ENCODE measurements at places on chromosomes 4 and X. TPM values are rescaled to one million over a fixed set of nuclear protein-coding genes. Genes with fewer than 3 reads are reported as not detected.

DNA sequence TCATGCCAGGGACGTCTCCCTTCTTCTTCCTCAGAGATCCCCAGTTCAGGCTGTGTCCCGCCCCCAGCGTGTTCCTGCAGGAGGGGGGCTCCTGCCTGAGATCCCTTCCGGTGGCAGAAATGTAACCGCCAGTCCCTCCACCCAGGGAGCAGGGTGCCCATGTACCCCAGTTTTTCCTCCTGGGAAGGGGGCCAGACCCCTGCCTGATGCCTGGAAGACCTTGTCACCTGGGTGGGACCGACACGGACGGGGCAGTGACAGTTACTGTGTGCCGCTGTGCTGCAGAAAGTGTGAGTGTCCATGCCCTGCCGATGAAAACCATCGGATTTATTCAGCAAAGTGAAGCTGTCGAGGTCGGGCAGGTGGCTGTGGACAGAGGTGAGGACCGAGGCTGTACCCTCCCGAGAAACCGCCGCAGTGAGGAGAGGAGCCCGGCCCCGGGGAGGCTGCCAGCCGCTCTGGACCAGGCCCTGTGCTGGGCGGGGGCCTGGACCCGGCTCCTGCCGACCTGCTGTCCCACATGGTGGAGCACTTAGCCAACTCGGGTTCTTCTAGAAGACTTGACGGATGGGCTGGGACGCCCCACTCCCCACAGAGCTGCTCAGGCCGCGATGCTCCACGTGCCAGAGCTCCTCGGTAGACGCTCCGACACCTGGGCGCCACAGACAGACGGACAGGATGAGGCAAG, 36.7 kb upstream of the HMX1 start:
- no peak for DNase-seq

RASL11B gene
- 7.6 TPM for total RNA-seq

- DNase-seq, result no peak
These were observed 165.3 kb downstream of the PJA1 start for GRCh38 chrX:68999931-69000330.

DNA sequence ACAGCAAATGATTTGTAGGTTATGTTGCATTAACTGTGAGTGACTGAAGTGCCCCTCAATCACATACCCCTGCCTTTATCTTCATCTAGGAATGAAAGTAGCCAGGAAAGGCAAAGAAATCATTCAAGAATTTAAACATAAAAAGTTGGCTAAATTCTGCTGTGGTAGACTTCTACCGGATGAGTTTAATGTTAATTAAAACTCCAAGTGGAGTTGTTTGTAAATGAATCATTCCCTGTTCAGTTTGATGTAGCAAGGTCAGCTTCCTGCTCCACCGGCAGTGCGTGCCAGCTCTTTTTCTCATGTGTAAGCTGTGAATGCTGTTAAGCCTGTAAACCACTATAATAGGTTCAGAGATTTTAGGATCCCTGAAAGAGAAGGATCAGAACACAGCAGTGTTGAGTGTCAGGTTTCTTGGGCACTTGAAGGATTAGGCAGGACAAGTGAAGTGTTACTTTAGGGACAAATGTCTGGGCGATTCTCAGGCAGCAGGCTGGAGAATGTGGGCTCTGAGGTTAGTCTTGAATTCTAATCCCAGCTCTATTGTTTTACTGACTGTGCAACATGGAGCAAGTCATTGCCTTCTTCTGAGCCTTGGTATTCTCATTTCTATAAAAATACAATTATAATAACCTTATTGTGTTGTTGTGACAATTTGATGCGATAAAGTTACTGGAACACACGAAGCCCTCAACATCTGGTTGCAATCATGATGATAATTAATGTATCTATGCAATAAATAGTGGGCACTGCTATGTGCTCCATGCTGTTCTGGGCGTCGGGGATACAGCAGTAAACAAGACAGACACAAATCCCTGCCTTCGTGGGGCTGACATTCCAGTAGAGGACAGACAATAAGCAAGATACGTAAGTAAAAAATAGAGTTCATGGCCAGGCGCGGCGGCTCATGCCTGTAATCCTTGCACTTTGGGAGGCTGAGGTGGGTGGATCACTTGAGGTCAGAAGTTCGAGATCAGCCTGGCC, 112.0 kb downstream of the SHROOM3 start:
- no peak for DNase-seq

GAGE12H gene
- not detected for total RNA-seq

DNA sequence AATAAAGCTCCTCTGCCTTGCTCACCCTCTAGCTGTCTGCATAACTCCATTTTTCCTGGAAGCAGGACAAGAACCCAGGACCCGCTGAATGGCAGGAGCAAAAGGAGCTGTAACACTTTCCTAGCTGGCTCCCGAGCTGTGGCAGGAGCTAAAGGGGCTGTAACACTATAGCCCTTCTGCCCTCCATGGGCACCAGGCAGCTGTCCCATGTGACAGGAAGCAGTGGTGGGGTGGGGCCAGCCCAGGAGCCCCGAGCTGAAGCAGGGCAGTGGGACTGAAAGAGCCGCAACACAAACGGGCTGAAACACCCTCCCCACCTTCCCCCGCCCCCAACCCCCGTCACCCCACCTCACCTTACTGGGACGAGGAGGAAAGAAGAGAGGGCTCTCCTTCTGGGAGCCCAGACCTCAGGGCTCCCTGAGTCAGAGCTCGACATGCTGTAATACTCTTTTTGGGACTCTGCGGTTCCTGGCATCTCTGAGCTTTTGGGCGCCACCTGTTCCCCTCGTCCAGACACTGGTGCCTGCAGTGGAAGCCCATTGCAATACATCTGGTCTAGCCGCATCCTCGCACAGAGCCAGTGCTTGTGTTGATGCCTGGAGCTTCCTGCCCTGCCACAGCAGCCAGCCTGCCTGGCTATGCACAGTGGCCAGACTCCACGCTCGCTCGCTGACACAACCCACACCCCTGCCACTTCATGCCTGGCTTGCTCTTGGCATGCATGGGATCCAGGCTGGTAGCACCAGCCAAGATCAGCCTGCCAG, 39.4 kb downstream of the PPM1K start:
- DNase-seq, result no peak

GRCh38 chr4:55169352-55169961, 44.1 kb upstream of the KDR start:
- DNase-seq, result no peak

GRCh38 chr4:6038711-6039110, 20.5 kb upstream of the C4orf50 start:
- no peak for DNase-seq

DNA sequence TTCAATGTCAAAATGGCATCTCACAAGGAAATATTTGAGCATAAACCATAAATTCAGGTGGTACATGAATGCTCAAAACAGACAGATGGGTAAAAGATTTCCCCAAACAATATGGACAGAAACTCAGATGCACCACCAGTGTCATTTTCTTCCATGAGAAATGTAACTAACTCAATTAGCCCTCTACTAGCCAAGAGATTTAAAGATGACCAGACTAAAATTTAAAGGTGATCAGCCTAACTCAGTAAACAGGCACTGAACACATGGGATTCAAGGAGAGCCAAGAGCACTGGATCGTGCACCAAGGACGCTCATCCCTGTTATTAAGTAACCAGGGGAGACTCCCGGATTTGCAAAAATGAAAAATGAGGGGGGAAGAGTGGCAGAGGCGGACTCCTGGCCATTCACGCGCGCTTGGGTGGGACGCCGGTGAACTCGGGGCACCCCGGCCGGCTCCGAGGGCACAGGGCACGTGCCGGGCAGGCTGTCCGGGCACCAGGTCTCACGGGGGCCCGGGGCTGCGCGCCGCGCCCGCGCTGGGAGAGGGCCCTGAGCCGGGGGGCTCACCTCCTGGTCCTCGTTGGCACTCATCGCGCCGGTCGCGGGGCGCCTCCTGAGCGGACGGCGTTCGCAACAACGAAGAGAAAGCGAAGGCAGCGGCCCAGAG, 490 bp downstream of the RWDD4 start:
- peak; percentile 63 for DNase-seq

DNA sequence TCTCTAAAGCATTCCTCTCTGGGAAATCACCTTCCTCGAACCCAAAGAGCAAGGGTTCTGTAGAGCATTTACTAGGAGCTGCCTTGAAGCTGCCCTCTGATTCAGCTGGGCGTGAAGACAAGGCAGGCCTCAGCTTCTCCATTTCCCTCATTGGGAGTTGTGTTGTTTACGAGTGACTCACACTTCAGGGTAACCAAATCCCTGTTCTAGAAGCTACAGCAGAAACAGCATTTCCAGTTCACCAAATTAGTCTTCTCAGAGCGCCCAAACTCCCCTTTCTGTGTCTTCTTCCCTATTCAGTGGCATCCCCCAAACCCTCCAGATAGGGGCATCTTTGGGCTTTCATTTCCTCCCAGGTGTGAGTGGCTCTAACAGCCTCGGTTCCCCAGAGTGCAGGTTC, 863 bp upstream of the XPNPEP2 start:
- no peak for DNase-seq

AMTN gene
- not detected for total RNA-seq

Data from heart left ventricle (tissue), 16 donors.